ENCODE measurements at places on chromosomes 12 and 14.

GRCh38 chr14:105927096-105928060, 401.0 kb downstream of the TMEM121 start:
- no peak for DNase-seq

DNA sequence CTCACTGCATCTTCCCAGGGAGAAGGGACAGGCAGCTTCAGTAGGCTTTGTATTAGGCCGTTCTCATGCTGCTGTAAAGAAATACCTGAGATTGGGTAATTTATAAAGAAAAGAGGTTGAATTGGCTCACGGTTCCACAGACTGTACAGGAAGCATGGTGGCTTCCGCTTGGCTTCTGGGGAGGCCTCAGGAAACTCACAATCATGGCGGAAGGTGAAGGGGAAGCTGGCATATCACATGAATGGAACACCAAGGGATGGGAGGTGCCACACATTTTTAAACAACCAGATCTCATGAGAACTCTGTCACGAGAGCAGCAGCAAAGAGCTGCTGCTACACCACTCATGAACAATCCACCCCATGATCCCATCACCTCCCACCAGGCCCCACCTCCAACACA, 182.2 kb upstream of the SFSWAP start:
- DNase-seq = no peak

DNA sequence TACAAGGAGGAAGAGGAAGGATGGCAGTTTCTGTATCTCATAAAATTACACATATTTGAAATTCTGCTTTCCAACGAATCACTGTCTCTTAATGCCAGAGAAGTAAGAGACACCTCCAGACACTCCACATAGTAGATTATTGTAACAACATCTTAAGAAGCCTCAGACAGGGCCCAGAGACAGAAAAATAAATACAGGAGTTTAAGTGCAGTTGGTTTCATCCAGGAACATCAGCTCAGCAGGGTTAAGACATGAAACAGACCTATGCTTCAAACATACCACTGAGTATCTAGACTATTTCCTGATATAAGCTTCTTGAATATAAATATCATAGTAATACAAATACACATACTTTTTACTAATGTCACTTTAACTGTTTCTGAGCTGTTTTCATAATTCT, 290.3 kb downstream of the ADAMTS20 start:
- DNase-seq = no peak

DNA sequence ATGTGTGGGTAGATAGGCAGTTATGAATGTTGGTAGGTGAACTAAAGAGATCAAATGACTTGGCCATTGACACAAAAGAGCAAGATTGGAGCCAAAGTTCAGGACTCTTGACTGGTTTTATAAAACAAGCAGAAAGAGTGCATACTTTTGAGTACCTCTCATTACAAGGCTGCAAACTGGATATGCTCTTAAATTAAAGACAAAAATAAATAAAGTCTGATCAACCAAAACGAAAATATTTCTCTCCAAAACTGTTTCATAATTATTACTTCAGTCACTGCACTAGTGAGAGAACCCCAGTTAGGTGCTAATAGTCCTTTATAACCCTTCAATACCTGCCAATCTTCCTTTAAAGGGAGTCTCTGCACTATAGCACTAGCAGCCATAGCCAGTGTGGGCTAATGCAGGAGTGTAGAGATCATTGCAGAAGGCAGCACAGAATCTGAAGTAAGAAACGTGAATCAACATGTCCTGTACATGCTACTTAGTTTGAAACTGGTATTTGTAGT, 147.1 kb downstream of the FOXA1 start:
- DNase-seq = no peak

All from cardiac fibroblast (primary cell).